ENCODE measurements at places on chromosomes 5 and 9. TPM values are rescaled to one million over a fixed set of nuclear protein-coding genes. Genes with fewer than 3 reads are reported as not detected.

Gene PDE6A
- not detected for total RNA-seq

Gene CBY3
- total RNA-seq = not detected

Gene ERBIN
- total RNA-seq = 53.5 TPM

- DNase-seq = peak; percentile 67
These were observed 1.2 kb upstream of the MEGF9 start for GRCh38 chr9:120715389-120715924.

DNA sequence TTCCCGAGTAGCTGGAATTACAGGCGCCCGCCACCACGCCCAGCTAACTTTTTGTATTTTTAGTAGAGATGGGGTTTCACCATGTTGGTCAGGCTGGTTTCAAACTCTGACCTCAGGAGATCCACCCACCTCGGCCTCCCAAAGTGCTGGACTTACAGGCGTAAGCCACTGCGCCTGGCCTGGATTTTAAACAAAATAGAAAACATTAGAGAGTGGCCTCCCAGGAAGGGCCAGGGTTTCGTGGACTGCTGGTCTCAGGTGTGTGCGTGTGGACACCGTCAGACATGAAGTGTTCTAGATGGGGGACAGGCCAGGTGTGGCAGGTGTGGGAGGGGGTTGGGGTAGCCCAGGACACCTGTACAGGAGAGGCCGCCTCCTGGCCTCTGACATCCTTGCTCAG is 7.0 kb upstream of the GBGT1 start:
- DNase-seq = no peak

GRCh38 chr5:180689775-180690174 is 40.4 kb upstream of the FLT4 start:
- DNase-seq = no peak

Data from muscle of leg (tissue), 16 donors.